ENCODE measurements at places on chromosomes 3 and 15.

DNA sequence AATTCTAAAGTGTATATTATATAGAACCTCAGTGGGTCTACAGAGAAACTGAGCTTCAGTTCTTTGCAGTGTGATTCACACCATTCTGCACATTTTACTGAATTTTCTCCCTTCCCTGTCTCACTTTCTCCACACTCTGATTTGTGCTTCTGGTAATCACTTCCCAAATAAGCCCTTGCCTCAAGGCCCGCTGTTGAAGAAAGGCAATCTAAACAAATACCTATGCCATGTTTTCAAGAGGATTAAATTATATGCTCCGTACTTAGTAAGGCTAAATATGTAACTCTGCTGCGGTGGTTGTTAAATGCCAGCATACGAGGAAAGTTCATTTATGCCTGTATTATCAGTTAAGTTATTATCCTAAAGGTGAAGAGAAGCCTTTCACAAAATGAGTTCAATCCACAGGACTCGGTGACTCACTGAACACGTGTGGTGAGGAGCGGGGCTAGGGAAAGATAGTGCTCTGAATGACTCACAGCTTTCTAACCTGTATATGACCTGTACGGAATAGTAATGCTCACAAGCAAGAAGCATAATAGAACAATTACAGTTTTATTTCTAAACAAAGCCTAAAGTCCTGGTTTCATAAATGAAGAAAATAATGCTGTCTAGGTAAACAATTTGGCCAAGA is 25.1 kb downstream of the CNTN6 start:
- no peak for DNase-seq

DNA sequence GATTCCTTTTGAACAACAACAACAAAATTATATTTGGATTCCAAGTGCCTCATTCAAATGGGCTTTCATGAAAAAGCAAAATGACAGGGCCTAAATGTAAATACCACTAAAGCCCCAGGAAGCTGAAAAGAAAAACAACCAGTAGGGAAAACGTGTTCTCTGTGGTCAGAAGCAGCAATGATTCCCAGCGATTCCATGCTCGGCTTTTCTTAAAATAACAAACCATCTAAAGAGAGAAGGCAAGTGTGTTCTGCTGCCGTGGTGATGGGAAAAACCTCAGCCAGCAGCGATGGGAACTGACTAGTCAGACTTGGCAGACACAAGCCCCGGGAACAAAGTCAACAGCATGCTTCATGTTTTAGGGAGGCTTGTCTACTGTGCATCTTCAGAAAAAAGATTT is 153.6 kb downstream of the TNIK start:
- no peak for DNase-seq

- no peak for DNase-seq
Observed at GRCh38 chr3:188152660-188153436, 1.1 kb upstream of the LPP start.

GRCh38 chr3:110526777-110527727 is 544.6 kb upstream of the NECTIN3 start:
- DNase-seq: no peak

- DNase-seq: no peak
Observed at GRCh38 chr3:123159926-123160635, 41.7 kb upstream of the SEC22A start.

DNA sequence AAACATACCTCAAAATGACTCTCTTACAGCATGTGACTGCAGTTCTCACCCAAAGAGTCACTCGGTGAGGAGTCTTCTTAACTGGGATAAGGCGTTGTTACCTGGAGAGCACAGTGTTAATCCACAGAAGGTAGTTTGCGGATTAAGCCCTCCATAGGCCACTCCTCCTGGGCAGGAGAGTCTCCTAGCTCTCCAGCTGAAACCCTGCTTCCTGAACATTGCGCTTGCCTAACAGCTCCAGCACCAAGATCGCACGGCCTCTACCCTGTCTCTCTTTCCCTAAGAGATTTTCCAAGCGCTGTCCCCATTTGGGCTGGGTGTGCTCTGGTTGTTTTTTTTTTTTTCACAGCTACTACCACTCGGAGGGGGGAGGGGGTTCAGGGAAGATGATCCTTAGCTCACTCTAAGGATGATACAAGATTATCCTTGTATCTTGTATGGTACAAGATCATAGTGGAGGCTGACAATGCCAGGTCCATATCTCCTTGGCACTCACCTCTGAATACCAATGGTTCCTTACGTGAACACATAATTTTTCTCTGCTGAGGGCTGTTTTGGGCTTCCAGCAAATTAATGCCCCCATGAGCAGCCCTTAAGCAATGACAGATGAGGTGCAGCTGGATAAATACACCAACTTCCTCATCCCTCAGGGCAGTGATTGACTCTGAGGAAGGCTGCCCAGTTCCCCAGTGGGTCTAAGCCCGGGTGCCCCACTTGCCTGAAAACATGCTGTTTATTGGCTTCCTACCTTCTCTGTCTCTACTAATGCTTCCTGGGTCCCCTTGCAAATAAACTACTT is 185.2 kb upstream of the TSC22D2 start:
- no peak for DNase-seq

DNA sequence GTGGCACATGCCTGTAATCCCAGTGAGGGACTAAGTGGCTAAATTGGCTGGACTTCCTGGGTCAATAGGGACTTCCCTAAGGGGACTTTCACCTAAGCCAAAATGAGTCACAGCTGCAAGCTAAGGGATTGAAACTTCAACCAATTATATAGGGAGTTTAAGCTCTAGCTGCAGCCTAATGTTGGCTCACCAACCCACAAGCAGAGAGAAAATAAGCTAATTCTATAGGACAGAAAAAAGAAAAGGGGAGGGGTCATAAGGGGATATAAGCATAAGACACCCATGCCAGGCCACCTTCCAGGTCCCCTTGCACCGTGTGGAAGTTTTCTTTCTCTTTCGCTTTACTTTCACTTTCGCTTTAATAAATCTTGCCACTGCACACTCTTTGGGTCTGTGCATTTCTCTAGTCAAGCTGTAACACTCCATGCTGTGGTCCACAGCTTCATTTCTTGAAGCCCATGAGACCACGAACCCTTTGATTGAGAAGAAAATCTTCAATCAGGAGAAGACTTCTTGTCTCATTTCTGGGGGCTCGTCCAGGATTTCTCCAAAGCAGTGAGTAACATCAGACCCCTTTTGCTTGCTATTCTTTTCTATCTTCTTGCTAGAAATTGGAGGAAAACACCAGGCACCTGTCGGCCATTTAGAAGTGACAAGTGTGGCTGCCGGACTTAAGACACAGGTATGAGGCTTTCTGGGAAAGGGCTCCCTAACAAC is 192.3 kb downstream of the IGSF11 start:
- DNase-seq: no peak

- DNase-seq: no peak
Observed at GRCh38 chr15:74365598-74366445, 1.6 kb downstream of the CYP11A1 start.

- no peak for DNase-seq
Observed at GRCh38 chr15:27330326-27330725, 359.3 kb downstream of the GABRG3 start.

DNA sequence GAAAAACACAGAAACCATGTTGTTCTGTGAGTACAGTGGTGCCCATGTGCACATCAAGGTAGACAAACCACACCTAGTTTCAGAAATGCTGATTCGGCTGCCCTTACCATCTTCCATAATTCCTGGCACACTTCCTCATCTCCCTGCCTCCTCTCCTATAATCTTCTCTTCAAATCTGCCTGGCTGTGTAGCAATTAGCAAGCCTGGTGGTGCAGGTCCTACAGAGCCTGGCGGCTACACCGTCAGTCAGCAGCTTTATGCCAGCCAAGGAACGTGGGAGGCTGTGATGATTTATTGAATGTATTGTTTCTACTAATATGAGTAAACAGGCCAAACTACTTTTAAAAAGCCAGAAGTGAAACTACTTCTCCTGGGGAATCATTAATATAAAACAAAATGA is 106.8 kb downstream of the SEMA6D start:
- DNase-seq: no peak

- no peak for DNase-seq
Observed at GRCh38 chr3:167115331-167115934, 264.7 kb downstream of the ZBBX start.

DNA sequence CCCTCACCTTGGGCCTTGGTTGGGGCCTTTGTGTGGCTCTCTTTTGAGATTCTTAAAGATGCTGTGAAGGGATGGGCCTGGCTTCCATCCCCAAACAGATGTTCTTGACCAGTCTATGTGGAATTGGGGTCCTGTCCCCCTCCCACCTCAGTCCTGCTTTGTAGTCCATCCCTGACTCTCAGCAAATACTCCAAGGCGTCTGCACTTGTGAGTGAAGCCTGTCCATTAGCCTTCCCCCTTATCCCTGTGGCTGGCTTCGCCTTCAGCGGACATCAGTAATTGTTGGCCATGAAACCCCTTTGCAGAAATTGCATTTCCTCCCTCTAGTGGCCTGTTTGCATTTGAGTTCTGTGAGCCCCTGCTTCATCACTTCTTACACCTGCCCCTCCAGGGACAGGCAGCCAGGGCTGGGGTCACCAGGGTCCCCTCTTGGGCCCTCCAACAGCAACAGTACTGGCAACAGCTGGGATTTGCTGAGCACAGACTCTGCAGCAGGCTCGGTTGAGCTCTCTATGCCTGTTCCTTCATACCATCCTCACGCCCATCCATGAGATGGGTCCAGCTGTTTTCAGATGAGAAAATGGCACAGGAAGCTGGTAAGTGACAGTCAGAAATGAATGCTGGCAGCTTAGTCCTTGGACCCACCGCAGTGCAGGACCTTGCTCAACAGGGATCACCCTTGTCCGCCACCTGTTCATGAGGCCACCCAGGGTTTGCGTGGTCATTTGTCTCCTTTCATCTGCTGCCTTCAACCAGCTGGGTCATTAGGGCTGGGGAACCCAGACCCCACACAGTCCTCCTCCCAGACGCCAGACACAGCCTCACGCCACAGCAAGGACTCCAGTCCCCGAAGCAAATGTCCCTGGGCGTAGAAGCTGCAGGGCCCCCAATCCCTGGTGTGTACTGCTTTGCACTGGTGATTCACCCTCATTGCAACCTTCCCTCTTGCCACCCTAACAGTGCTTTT is 8.9 kb upstream of the LRRK1 start:
- no peak for DNase-seq

DNA sequence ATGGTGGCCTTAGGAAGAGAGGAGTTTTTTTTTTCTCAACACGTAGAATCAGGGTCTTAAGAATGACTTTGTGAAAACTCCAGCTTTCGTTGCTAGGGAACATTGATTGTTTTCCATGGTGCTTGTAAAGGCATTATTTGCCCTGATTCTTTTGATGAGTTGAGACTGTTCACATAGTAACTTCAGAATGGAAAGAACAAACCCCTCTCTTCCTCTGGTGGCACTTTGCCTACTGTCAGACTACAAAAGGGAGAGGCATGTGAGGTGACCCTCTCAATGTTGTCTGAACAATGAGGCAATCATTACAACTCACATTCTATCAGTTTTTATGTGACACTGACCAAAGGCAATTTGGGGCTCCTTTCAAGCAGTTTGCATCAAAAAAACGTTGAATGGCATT is 477.8 kb downstream of the FGF12 start:
- DNase-seq: no peak

DNA sequence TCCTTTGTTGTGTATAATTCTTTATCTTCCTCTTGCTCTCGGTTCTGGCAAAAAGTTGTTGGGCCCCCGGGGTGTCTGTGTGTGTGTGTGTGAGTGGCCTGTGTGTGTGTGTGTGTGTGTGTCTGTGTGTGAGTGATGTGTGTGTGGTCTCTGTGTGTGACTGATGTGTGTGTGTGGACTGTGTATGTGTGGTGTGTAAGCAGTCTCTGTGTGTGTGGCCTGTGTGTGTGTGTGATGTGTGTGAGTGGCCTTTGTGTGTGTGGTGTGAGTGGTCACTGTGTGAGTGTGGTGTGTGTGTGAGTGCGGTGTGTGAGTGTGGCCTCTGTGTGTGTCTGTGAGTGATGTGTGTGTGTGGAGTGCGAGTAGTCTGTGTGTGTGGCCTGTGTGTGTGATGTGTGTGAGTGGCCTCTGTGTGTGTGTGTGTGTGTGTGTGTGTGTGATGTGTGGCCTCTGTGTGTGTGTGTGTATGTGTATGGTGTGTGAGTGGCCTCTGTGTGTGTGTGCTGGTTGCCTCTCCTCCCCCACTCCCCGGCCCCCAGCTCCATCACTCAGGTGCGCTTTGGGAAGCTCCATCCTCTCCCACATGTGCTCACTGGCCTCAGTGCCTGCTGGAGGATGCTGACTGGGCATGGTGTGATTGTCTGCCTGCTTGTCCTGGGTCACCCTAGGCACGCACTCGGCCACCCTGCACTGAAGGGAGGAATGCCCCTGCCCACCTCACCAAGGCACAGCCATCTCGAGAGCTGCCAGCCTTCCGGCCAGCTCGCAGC is 8.8 kb downstream of the LINGO1 start:
- no peak for DNase-seq

GRCh38 chr3:33453331-33453761 is 13.1 kb upstream of the UBP1 start:
- DNase-seq: no peak

- no peak for DNase-seq
Observed at GRCh38 chr3:56219894-56220805, 248.1 kb downstream of the ERC2 start.

GRCh38 chr15:57861034-57861638 is 154.6 kb downstream of the POLR2M start:
- DNase-seq: peak; percentile 54

GRCh38 chr3:17639765-17640164 is 102.7 kb downstream of the TBC1D5 start:
- DNase-seq: no peak

- no peak for DNase-seq
Observed at GRCh38 chr3:62688050-62688449, 187.2 kb downstream of the CADPS start.

DNA sequence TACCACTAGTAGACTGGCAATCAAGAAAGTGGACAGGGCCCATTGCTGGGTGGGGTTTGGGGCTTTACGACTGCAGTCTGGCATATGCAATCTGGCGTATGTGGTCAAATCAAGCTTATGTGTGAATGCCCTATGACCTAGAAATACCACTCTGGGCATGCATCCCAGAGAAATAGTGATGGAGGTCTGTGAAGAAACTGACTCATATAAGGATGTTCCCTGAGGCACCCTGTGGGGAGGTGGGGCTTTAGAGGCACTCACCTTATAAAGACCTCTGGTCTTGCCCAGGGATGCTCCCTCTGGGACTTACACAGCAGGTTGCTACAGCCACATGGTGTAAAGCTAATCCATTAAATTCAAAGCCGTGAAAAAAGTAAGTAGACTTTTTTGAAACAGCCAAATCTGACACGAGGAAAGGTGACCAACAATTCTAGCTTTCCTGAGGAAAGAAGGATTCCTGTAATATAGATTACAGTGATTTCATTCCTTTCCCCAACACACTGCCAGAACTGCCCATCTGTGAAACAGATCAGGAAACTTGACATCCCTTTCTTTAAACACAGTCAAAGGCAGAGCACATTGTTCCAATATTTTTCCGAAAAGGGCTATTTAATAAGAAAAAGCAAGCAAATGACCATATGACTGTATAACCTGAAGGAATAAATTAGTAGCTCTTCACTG is 13.6 kb downstream of the RARRES1 start:
- DNase-seq: no peak

GRCh38 chr3:25338158-25338725 is 89.8 kb upstream of the RARB start:
- DNase-seq: no peak

DNA sequence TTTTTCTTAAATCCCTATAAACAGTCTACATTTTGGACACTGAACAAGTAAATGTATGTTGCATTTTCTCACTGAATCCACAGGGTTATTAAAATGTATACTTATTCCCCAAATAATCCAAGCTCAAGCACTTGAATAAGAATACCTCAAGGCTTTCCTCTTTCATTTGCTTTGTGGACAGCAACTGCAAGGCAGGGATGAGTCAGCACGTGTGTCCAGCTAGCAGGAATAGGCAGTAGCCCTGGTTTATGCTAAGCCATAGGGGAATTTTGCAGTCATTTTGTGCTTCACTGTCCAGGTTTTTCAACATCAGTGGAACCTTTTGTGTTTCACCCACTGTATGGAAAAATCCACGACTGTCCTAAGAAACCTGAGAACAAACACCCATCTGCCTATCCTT is 96.7 kb upstream of the KCNMB2 start:
- DNase-seq: no peak

Data from activated CD4-positive, alpha-beta T cell treated with anti-CD3 and anti-CD28 coated beads, Interleukin-2, Interleukin-4, amounts not matched to agents 100 ng/mL and 50 ng/mL, durations not matched to agents 16 hours and 8 hours (primary cell).